ENCODE measurements at places on chromosomes 12 and 14.

DNA sequence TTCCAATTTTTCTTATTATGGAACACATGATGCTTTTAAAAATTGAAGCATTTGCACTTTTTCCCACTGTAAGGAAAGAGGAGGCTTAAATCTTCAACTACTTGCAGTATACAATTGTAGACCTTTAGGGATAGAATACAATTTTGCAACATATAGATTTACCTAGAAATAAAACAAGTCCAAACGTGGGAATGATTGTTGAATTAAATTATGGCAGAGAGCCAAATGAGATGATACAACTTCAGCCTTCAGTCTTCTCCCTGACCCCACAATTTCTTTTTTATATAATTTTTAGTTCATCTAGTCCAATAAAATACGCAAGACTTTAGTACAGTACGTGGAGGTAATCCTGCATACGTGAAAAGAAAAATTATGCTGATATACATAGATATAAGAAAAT, 666.5 kb downstream of the SLC16A7 start:
- DNase-seq = no peak

DNA sequence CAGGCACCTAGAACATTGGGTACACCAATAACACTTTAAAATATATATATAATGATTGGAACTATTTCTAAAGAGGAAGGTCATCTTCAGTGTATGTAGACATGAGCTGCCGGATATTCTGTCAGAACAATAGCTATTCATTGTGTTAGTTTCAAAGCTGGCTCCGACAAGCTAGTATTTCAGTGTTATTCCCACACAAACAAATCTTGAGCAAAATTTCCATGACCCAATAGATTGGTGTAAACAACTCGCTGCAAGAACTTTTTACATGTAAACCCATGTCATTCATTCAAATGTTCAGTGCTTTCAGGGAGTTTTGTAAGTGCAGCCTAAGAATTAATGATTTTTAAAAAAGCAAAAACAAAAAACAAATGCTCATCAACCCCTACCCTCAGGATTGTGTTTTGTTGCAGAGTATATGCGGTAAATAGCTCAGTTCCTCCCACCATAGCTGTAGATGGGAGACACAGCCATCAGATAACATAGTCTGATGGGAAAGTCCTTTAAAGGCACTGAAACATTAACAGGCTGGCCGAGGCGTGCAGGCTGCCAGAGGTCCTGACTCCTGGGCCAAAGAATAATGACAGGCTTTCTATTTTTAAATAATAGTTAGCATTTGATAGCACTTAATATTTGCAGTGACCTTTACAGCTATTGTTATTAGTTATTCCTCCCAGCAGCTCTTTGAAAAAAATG, 150.3 kb upstream of the ARHGAP5 start:
- no peak for DNase-seq

DNA sequence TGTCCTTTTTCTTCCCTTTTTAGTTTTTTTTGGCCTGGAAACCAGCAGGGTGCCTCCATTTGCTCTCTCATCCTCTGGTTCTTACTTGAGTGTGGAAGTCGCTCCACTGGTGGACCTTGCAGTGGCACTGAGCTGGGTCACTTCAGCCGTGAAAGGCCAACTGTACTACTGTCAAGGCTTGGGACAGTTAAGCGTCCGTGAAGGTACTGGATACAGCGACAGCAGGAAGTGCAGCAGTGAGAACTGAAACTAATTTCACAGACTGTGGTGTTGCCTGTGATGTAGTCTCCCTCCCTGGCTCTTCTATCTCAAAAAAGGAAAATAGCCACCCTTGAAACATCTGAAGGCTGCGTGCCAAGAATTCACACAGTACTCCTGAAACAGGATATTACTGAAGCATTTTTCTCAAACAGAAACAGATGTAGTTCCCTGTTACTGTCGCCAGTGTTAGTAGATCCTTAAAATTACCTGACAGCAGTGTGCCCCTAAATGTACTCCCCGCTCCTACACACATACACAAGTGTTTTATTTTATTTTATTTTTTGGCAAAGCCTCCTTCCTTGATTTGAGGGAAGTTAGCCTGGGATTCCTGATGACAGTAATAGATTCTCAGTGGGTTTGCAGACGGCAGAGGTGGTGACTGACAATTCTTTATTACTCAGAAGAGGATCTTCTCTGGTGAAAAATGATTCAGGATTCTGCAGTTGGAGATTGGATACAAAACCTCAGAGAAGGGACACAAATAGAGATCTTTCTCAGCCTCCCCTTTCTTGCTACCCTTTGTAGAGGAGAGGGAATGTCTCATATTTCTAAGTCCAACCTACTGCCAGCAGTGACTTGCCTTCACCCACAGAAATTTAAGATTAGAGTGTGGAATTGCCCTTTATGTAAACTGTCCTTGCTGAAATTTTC, 4.4 kb downstream of the SUSD6 start:
- peak; percentile 77 for DNase-seq

DNA sequence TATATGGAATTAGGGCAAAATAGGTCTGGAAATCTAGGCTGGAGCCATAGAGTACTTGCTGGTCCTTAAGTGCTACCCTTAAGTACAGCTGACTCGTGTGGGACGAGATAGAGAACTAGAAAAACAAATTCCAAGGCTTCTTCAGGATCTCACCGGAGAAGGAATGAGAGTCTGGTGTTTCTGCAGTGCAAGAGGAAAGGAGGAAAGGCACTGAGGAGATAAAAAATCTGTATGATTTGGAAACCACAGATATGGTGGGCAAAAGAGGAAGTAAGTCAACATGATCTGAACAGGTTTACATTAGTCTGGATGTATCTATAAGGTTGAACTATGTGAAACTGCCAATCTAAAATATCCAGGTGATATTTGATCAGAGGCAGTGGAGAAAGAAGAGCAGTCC, 134.4 kb upstream of the SOX5 start:
- DNase-seq = no peak

DNA sequence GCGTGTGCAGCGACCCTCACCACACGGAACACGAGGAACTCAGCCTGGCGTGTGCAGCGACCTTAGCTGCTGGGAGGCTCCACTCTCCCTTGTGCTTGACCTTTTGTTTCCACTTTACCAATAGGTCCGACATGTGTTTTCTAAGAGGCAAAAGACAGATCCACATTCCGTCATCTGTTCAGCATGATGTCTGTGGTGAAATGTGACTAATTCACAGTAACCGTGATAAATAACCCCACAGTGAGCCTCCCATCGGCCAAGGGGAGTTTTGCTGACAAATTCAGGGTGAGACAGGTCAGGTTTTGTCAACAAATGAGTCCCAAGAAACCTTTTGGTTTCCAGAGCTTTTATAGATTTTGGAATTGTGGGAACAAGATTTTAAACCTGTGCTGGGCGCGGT, 55.9 kb downstream of the MOK start:
- no peak for DNase-seq

- DNase-seq = no peak
Measured at GRCh38 chr14:61416591-61416990, 95.2 kb downstream of the PRKCH start.

DNA sequence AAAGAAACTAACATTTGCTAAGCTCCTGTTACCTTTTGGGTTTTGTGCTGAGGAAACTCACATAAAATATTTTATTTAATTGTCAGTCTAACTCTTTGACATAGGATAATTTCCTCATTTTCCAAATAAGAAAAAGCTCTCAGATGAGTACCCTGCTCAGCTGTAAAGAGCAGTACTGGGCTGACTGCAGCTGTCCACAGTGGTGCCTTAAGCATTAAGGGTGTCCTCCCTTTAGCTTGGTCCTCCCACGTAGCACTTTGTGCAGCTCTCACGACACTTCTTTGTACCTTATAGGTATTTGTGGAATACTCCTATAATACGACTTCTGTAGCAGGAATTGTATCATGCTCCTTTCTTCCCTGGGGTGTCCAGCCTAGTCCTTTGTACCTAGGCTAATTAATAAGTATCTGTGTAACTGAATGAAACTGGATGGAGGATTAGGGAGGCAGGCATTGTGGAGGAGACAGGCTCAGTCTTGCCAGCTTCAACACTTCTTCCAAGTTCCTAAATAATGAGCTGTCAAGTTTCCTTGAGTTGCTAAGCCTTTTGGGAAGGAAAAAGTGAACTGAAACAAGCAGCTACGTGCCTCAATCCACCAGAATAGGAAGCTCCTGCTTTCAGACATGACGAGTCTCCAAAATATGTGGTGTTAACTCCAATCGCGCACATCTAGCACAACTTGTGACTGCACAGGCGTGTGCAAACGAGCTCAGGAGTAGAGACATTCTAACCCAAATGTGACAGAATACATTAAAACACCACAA, 123.0 kb downstream of the SLC38A4 start:
- no peak for DNase-seq

- no peak for DNase-seq
Measured at GRCh38 chr12:112664569-112664968, 127.0 kb upstream of the RPH3A start.

GRCh38 chr14:72646861-72647528, 246.9 kb downstream of the DPF3 start:
- DNase-seq = no peak

DNA sequence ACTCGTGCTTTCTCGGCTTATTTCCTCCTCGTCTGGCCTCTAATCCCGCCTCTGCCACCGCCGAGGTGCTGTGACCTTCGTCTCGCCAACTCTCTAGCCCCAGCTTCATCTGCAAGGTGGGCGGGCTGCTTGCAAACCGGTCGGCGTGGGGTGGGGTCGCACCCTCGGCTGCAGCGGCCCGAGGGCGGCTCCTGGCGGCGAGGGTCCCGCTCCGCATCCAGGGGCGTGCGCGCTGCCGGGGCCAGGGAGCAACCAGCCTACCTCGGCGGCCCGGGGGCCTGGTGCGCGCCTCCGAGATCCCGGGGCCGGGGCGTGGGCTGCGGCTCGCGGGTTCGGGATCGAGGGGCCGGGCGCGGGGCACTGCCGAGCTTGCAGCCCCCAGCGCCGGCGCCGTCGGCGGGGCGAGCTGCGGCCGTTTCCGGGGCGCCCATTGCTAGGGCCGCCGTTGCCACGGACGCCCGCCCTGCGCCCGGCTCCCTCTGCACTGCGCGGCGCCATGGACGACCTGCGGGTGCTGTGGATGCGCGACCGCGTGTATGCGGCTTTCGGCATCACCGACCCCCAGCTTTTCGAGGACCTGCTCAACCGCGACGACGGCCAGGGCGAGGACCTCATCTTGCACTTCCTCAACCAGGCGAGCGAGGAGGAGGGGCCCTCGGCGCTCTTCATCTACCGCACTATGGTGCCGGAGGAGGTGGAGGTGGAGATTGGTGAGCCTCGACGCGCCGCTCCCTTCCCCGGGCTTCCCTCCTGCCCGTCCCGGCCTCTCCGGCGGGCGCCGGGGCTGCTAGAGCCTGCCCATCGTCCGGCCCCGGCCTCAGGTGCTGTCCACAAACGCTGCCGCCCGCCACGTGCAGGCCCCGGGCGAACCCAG, at the start of gene DNAH10:
Gene DNAH10, plus strand, starts transcription at position 461 of the 874 bp plus-strand sequence. Its CDS starts 36 bp downstream, at position 497.
- peak; percentile 24 for DNase-seq

DNA sequence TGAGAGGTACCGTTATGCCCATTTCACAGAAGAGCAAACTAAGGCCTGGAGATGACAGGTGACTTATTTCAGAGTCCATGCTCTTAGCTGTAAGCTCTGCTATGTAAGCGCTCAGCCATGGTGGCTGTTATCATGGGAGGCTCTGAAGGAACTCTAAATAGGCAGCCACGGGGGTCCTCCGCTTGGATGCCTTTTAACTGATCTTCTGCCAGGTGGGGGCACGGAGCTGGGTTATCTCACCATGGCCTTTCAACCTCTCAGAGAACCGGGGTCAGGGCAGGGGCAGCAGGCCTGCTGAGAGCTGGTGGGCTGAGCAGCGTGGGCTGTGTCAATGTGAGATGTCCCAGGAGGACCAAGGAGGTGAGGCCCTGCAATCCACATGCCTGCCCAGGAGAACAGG, 49.7 kb upstream of the RBM19 start:
- DNase-seq = no peak

- DNase-seq = no peak
Measured at GRCh38 chr14:92437729-92438285, 75.8 kb upstream of the RIN3 start.

- DNase-seq = no peak
Measured at GRCh38 chr12:22374508-22374907, 40.0 kb upstream of the ST8SIA1 start.

- DNase-seq = no peak
Measured at GRCh38 chr12:109926016-109926415, 25.9 kb downstream of the TCHP start.

GRCh38 chr12:121793440-121793837, at the start of gene RHOF:
Gene RHOF (minus strand): TSS chr12:121793688. CDS start chr12:121793633, 55 bp downstream.
- DNase-seq = peak; percentile 76

DNA sequence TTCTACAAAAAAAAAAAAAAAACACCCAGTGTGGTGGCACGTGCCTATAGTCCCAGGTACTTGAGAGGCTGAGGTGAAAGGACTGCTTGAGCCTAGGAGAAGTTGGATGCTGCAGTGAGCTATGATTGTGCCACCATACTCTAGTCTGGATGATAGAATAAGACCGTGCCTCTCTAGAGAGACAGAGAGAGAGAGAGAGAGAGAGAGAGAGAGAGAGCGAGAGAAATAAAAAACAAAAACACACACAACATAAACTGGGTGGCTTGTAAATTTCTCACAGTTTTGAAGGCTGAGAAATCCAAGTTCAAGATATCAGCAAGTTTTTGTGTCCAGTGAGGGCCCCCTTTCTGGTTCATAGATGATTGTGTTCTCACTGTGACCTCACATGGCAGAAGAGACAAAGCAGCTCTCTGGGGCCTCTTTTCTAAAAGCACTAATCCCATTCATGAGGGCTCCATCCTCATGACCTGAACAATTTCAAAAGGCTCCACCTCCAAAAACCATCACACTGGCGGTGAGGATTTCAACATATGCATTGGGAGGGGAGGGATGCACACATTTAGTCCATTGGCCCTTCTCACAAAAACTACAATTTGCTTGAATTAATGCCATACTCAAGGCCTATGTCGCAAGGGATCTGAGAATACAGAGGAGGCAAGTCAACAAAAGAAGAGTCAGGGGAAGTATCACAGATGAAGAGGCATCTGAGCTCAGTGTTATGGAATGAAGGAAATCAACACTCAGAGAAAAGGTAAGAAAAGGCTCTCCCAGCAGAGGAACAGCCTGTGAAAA, 94.9 kb downstream of the PPM1H start:
- DNase-seq = no peak

DNA sequence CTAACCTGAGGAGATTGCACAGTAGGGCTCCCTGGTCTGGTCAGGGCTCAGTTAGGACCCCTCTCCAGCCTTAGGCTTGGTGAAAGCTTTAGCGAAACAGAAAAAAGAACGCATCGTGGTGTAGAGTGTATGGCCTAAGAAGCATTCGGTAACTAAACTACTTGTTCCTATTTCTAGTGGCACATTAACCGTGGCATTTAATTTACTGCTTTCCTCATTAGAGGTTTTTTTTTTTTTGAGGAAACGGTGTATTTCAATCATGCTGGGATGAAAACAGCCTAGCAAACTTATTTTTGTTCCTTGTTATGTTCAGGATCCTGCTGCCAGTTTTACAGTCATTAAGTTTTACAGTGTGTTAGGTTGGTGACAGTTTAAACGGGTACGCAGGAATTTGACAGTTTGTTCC, 518 bp upstream of the OSBPL8 start:
- DNase-seq = no peak

GRCh38 chr14:33764876-33765650, 185.8 kb downstream of the EGLN3 start:
- no peak for DNase-seq

DNA sequence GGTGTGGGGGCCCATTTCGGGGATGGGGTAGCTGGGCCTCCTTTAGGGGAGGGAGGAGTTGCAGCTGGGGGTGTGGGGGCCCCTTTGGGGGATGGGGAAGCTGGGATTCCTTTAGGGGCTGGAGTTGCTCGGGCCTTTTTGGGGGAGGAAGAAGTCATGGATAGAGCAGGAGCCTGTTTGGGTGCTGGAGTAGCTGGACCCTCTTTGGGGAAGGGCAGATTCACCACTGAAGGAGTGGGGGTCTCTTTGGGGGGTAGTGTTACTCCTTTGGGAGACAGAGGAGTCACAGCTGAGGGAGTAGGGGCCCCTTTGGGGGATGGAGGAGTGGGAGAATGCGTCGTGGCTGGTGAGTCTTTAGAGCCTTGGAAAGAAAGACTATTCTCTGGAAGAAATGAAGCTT, 6.5 kb downstream of the NACA start:
- no peak for DNase-seq

Data from activated CD4-positive, alpha-beta T cell treated with anti-CD3 and anti-CD28 coated beads, Interleukin-2, Interleukin-4, amounts not matched to agents 100 ng/mL and 50 ng/mL, durations not matched to agents 16 hours and 8 hours (primary cell).